ENCODE measurements at places on chromosomes 3 and 15.
A peak's percentile ranks its signal among the peaks of the same experiment; 100 is the strongest.

DNA sequence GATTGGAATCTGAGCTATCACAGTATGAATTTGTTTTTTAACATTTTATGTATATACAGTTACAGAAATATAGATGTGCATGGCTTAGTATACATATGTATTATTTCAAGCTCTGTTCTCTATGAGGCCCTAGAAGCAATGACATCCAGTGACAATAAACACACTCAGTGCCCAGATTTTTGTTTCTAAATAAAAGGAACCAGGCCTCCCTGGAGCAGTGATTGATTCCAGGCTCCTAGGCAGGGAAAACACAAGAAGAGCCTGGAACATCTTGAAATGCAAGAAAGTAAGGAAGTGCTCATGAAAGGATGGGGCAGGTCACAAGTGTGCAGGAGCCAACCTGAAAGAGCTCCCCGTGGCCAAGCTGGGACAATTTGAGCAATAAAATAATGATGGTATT lies 18.5 kb upstream of the CGNL1 start:
- no peak for DNase-seq

GRCh38 chr3:32840086-32840841 lies 22.5 kb downstream of the TRIM71 start:
- no peak for DNase-seq

DNA sequence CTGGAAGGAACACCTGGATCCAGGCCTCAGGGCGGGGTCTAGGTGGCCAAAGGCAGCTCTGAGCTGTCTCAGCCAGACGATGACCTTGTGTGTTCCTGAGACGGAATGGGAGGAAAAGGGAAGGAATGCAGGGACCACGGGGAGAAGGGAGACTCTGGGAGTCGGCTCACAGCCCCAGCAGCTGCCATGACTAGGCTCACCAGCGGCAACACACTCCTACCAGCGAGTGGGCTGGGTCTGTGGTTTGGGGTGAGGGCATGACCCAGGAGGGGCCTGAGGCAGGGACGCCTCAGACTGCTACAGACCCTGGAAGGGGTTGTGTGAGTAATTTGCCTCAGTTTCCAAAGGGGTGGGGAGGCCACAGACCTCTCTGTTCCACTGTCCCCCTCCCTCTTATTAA lies 19.8 kb downstream of the IQSEC1 start:
- no peak for DNase-seq

DNA sequence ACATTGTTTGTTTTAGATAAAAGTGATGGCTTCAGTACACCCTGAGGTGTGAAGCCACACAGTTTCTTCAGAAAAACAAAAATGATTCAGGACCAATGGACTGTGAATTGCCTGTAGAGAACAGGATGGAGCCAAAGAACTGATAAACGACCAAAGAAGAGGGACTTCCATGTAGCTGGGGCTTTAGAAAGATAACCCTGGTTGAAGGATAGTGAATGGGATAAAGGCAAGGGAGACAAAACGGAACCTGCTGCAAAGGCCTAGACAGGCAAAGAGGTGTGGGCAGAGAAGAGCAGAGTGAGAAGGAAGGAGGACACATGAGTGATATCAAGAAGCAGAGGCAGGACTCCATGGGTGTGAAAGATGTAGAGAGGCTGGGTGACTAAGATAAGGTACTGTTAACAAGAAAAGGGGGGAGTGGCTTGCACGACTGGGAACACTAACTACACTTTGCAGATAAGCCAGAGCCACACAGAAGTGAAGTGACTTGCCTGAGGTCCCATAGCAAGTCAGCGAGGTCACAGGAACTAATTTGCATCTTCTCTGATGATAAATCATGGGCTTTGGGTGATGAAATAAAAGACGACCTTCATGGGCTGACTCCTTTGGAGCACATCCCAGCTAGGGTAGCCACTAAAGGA lies 44.3 kb downstream of the RAB6B start:
- DNase-seq: no peak

- peak; percentile 25 for DNase-seq
These were observed 3.5 kb downstream of the DUSP7 start for GRCh38 chr3:52052831-52053306.

DNA sequence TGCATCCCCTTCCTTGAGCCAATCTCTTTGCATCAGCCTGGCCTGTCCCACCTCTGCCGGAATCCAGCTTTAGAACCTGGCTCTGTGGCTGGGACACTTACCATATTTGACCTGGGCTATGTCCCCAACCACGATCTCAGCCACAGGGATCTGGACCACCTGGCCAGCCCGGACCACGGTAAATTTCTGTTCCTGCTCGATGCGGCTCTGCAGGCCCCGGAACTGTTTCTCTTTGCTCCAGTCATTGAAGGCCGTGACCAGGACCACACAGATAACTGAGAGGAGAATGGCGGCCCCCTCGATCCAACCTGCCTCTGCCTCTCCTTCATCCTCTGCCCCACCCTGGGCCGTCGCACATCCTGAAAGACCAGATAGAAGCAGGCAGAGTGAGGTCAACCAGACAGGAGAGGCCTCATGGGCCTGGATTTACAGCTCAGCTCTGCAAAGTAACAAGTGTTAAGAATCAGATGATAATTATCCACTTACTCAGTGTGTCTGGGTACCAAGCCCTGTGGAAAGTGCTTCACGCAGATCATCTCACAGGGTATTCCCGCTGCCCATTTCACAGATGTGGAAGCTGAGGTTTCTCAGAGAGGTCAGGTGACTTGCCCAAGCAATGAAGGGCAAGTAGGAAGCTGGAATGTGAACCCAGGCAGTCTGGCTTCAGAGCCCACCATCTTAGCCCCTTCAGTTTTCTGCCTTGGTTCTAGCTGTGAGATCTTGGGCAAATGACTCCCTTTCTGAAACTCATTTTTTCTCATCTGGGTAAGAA lies 81.3 kb upstream of the SEC13 start:
- no peak for DNase-seq

DNA sequence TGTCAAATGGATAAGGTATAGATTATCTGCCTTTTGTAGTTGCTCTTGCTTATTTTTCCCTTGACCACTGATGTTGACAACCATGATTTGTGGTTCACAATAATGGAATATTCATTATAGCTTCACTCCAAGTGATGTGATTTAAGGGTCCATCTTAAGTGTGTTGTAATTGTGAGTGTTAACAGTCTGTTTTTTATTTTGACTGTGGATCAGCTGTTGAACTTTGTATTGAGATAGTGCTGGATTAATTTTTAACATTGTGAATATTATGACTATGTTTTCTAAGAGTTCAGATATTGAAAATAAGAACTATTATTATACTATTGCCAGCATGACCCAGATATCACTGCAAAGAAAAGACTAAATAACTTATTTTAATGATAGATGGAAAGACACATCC lies 8.6 kb upstream of the GASK1A start:
- no peak for DNase-seq

DNA sequence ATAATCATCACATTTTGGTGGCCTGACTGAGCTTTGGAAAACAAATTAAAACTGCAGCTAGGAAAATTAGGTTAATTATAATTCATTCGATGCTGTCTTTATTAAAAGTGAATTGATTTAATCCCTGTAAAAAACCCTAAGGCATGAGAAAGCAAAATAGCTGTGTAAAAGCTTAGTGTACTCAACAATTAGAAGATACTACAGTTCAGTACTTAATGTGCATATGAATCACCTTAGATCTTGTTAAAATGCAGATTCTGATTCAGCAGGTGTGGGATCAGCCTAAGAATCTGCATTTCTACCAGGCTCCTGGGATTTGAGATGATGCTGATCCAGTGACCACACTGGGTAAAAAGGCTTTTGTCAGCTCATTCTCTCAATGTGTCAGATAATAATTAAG lies 559.9 kb upstream of the GOLIM4 start:
- DNase-seq: no peak

- no peak for DNase-seq
These were observed 22.9 kb downstream of the SECISBP2L start for GRCh38 chr15:49023354-49023753.

- DNase-seq: no peak
These were observed 10.0 kb downstream of the ATP13A3 start for GRCh38 chr3:194476784-194477183.

DNA sequence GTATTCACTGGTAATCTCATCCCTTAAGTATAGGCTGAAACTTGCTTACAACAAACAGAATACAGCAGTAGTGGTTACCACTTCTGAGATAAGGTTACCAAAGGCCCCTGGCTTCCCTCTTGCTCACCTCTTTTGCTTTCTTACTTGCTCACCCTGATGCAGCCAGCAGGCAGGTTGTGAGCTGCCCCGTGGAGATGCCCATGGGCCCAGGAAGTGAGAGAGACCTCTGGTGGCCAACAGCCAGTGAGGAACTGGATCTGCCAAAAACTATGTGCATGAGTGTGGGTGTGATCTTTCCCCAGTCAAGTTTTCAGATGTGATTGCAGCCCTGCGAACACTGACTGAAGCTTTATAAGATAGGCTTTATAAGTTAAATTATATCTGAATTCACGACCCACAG lies 48.7 kb downstream of the NMNAT3 start:
- no peak for DNase-seq

- peak; percentile 66 for DNase-seq
These were observed 1.6 kb upstream of the TEX264 start for GRCh38 chr3:51669241-51670052.

- no peak for DNase-seq
These were observed 38.2 kb upstream of the MAGI1 start for GRCh38 chr3:66076861-66077470.

GRCh38 chr3:39485547-39485946 lies 18.1 kb downstream of the MOBP start:
- no peak for DNase-seq

DNA sequence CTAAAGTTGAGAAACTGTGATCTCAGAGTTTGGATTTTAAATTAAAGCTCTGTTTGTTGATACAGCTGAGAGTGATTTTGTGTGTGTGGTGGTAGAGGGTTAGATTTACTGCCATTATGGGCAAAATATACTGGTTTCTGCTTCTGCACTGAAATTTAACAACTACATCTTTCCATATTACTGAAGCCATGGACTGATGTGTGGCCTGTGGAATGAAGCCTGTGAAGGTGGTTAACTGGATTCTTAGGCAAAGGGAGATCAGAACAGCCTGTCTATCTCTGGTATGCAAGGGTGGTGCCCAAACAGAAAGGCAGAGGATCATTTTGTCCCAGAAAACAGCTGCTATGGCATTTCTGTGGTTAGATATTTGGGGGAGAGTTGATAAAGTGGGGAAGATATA lies 297.3 kb upstream of the THBS1 start:
- no peak for DNase-seq

DNA sequence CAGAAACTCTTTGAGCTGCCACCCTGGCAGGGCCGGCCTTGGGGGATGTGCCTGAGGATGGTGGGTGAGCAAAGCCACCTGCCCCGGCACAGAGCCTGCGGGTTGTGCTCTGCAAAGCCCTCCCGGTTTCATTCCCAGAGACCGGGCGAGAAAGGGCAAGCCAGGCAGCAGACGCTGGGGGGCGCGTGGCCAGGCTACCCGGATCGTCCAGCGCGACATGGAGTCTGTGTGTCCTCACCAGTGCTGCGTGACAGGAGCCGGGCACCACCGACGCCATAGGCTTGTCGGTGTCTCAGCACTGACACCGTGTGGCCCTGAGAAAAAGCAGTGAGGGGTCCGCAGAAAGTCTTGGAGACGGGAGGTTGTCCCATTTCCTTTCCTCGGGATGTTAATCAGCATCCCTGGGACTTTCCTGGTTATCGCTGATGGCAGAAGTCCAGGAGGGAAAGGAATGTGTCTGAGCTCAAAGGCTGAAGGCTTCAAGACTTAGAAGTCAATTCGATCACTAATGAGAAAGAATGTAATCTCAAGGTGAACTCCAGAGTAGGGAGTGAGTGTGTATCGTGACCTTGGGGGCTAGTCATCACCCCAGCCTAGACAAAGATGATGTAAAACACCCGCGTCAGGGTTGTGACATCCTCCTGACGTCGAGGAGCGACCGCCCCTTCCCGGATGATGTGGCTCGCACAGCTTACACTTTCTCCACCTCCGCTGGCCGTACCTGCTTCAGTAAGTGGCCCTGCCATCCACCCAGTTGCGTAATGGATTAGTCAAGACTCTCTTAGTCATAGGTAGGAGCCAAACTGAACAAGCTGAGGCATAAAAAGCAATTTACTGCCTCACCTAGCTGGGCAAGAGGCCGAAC lies 36.3 kb upstream of the PLA2G4E start:
- peak; percentile 66 for DNase-seq

GRCh38 chr3:38004415-38005075 lies 14.0 kb downstream of the VILL start:
- peak; percentile 40 for DNase-seq

DNA sequence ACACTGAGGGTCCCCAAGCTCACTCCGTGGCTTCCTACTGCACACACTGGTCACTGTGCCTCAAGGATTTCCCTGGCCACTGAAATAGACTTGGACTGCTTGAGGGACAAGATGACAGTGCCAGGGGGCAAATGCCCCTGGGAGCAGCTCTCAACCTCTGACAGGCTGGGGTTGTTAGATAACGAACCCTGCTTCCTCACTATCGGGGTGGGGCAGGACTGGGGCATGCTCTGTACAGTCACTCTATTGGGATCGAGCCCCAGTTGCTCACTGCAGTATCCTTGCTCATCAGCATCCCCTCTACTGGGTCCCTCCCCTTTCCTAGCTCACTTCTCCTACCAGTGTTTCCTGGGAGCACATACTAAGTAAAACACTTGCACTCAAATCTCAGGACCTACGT lies 610.8 kb downstream of the NTRK3 start:
- no peak for DNase-seq
